ENCODE measurements at places on chromosomes 12 and 14.

DNA sequence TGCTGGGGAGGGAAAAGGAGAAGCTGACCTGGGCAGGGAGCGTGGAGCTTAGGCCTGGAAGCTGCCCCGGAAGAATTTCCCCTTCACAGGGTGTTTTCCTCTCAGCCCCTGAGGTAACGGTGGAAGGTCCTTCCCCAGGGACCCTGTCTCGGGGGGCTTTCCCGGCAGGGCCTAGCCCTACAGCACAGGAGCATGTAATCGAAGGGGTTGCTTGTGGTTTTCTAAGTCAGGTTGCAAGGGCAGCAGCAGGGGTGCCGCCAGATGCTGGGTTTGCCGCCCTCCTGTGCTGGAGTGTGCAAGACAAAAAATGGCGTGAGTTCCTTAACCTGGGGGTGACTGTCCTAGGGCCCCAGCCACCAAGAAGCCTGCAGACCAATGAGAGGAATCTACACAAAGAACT lies 1.6 kb upstream of the KRT74 start:
- no peak for DNase-seq

DNA sequence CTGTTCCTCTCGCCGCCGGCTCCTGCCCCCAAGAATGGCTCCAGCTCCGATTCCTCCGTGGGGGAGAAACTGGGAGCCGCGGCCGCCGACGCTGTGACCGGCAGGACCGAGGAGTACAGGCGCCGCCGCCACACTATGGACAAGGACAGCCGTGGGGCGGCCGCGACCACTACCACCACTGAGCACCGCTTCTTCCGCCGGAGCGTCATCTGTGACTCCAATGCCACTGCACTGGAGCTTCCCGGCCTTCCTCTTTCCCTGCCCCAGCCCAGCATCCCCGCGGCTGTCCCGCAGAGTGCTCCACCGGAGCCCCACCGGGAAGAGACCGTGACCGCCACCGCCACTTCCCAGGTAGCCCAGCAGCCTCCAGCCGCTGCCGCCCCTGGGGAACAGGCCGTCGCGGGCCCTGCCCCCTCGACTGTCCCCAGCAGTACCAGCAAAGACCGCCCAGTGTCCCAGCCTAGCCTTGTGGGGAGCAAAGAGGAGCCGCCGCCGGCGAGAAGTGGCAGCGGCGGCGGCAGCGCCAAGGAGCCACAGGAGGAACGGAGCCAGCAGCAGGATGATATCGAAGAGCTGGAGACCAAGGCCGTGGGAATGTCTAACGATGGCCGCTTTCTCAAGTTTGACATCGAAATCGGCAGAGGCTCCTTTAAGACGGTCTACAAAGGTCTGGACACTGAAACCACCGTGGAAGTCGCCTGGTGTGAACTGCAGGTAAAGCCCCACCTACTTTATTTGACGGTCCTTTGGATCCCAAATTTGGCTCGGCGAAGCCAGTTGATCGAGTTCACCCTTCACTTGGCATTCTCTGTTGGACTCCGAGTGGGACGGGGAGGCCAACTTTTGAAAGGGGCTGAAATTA lies 1.5 kb downstream of the WNK1 start:
- DNase-seq: peak; percentile 53

DNA sequence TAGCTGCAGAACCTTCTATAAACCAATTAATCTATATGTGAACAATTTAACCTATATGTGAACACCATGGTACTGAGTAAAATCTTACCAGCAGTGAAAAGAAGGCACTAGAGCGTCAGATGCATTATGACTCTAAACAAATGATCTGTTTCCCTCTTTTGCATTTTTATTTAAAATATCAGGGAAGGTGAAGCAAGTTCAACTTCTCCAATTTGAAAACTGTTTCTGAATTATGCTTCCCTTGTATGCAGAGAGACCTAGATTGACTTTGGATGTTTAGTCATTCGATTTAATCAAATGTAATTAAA lies 80.9 kb downstream of the DAD1 start:
- DNase-seq: no peak

- no peak for DNase-seq
Observed at GRCh38 chr12:28938056-28938455, 211.0 kb upstream of the FAR2 start.

DNA sequence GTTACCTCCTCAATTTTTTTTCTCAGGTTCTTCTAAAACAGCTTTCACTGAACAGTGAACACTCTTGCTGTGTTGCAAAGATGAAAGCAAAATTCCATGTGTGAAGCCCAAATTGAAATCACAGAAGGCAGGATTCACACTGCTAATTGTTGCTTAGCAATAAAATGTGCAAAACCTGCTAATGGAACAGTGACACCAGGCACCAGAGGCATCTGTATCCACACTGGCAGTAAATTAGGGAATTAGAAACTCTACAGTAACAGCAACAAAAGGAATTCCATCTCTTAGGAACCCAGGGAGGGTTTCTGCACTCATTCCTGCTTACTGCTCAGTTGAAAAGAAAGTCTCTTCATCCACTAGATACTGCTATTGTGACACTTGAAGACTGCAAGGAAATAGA lies 202.3 kb downstream of the GXYLT1 start:
- no peak for DNase-seq

DNA sequence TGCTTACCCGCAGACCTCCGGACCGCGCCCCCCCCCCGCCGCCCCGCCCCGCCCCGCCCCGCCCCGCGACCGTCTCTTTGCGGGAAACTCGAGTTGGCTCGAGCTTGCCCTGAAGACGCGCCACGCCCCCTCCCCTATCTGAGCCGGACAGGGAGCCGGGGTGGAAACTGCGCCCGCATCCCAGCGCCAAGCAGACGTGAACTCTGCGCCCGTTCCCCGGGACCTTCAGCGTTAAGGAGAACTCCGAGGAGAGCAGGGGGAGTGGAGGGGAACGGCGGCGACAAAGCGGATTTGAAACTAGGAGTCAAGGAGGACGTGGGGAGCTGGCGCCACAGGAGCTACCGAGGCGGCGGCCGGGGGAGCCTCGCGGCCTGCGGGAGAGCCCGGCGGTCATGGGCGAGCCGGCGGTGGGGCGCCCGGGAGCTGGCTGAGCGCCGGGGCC lies at the start of gene KCNK13:
TSS of gene KCNK13 (plus strand) at position 310 of the 442 bp plus-strand sequence. CDS start 212 bp downstream, outside the sequence.
- no peak for DNase-seq

- no peak for DNase-seq
Observed at GRCh38 chr12:129827102-129827865, 76.5 kb downstream of the TMEM132D start.
